ENCODE measurements at places on chromosomes 1 and 21.

GRCh38 chr1:218171302-218171893 lies 113.7 kb upstream of the RRP15 start:
- no peak for DNase-seq

GRCh38 chr1:43691871-43692815 lies 15.2 kb upstream of the ST3GAL3 start:
- DNase-seq: no peak

DNA sequence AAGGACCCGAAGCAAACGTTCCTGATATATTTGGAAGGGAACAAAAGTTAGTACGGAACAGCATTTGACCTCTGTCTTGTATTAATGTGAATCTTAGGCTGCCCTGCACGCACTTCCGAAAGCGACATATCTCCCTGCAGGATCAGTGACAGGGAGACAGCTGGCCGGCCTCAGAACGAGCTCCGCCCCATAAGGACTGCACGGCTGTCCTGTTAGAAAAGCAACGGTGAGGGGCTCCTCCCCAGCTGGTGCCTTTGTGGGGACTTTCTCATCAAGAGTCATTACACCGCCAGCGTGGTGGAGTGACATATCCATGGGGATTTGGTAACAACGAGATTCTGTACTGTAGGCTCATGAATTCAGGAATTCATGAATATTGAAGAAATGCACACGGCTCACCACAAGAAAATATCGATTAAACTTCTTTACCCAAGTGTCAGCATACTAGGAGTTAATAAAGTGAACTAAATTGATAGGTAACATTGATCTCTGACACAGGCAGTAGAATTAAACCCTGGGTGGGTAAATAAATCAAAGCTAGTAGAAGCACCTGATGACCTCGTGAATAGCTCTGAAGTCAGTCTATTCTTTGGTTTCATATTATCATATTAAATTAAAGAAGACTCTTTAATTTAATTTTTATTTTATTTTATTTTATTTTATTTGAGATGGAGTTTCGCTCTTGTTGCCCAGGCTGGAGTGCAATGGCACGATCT lies 8.1 kb upstream of the GREM2 start:
- no peak for DNase-seq

DNA sequence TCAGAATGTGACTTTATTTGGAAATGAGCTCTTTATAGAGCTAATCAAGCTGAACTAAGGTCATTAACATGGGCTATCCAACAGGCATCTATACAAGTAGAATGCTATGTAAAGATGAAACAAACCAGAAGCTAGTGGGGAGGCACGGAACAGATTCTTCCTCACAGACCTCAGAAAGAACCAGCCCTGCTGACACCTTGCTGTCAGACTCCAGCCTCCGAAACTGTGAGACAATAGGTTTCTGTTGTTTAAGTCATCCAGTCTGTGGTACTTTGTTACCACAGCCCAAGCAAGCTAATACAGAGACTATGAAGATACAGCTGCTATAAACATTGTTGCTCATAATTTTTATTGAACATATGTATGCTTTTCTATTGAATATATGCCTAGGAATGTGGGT lies 406.3 kb upstream of the CHRM3 start:
- DNase-seq: no peak

- DNase-seq: no peak
These were observed 4.6 kb downstream of the DR1 start for GRCh38 chr1:93350322-93350721.

- DNase-seq: no peak
These were observed 30.3 kb downstream of the SLX9 start for GRCh38 chr21:44969931-44970755.

- peak; percentile 28 for DNase-seq
These were observed 42.7 kb downstream of the HSD3B1 start for GRCh38 chr1:119549719-119550132.

- no peak for DNase-seq
These were observed 15.0 kb upstream of the RGS4 start for GRCh38 chr1:163054181-163054591.

GRCh38 chr1:100178091-100178490 lies at the start of gene LRRC39:
TSS of gene LRRC39 (minus strand) at chr1:100178256. CDS start at chr1:100168516, 9,740 bp downstream.
- DNase-seq: no peak

GRCh38 chr1:189962181-189962580 lies 515.5 kb downstream of the BRINP3 start:
- DNase-seq: no peak

DNA sequence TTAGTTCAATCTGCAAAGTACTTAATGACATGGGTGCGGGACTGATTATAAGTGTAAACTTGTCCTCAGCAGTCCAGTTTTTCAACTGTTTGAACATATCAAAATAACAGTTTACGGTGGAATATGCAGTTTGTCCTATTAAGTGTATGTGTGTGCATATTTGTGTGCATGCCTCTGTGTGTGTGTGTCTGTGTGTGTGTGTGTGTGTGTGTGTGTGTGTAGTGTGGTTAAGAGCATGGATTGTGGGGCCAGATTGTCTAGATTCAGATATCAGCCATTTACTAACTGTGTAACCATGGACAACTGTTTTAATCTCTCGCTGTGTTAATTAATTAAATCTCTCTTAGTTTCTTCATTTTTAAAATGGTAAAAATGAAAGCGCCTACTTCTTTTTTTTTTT lies 39.0 kb downstream of the NEXN start:
- no peak for DNase-seq

DNA sequence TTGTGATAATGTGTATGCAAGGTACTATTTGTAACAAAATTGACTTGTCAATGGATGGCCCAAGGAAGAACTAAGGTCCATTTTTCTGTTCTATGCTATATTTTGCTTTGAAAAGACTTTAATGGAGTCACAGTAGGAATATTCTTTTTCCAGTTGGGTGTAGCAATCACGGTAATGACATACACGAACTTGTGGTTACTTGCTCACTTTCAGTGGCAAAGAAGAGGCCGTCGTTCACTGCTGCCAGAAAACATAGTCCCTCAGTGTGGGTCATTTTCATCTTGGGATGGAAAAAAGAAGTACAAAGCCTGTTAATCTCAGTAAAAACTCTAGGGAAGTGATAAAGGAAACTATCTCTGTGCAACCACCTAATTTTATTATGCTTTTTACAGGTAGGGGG lies 47.8 kb upstream of the LAMC2 start:
- no peak for DNase-seq

- no peak for DNase-seq
These were observed 367.0 kb upstream of the NEGR1 start for GRCh38 chr1:72649211-72649888.

DNA sequence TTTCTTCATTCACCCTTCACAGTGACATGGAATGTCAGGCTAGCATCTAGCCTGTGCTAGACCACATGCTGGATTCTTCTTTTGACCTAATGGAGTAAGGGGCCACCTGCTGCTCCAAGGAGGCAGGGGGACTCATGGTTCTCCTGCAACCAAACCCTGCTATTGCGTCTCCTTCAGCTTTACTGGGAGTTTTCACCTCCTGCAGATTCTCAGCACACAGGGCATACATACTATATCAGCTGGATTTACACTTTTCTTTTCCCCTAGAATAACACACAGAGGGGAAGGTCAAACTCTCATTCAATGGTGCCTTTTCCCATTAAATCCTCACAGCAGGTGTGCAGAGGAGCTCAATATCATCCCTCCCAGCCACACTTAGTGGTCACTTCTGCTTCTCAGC lies 16.6 kb upstream of the AK5 start:
- no peak for DNase-seq

DNA sequence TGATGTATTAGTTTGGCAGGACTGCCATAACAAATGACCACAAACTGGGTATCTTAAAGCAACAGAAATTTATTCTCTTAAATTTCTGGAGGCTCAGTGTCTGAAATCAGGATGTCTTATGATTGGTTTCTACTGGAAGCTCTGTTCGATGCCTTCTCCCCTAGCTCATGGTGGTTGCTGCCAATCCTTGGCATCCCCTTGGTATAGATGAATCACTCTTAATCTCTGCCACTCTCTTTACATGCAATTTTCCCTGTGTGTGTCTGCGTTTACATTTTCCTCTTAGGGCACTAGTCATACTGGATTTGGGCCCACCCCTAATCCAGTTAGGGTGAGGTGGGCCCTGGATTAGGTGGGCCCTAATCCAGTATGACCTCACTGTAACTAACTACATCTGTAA lies 54.7 kb upstream of the MPC2 start:
- DNase-seq: no peak

GRCh38 chr1:93219443-93219842 lies 38.9 kb downstream of the CCDC18 start:
- no peak for DNase-seq

DNA sequence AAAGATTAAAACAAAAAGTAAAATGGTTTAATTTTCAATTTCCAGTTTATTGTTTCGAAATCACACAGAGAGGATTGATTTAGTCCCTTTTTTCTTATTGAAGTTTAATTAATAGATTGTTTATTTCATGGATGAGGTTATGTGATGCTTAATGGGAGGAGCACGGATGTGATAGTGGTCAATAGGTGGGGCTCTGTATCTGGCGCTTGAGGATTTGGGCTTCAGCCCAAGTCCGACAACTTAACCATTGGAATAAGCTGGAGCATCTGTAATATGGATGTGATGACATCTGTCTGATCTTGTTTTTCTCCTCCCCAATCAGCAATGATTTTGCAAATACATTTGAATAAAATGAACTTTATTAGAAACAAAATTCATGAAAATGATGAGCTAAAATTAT lies 169.2 kb downstream of the LYPLAL1 start:
- no peak for DNase-seq

- no peak for DNase-seq
These were observed 100.2 kb downstream of the HMCN1 start for GRCh38 chr1:185834371-185834905.

DNA sequence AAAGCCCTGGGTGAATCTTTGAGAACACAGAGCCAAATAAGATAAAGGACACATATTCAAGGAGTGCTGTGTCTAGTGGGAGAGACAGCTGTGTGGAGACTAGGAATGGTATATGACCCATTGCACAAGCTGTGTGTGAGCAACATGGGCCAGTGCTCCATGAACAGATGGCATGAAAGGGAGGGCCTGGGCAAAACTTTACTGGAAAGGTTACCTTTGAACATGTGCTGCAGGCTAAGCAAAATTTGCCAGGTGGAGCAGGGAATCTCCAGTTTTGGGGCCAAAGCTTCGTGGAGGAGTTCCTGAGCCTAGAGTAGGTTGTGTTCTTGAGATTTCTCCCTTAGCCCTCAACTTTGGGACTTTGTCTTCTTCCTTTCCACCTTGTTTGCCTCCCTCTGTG lies 446.1 kb upstream of the PROX1 start:
- no peak for DNase-seq

DNA sequence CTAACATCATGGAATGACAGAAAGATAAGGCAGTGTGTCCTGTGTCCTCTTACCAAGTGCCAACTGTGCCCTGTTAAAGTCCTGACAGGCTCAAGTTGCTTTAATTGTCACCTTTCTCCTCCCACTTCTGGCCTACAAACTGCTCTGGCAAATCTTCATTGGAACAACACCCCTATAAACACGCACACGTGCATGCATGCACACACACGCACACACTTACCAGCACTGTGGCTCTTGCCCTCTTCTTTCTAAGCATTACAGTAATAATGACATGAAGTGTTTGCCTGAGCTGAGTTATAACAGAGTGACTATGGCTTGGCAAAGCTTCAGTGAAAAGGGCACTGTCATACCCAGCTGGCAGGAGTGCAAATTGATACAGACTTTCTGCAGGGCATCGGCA lies 82.3 kb upstream of the SYT6 start:
- DNase-seq: no peak

DNA sequence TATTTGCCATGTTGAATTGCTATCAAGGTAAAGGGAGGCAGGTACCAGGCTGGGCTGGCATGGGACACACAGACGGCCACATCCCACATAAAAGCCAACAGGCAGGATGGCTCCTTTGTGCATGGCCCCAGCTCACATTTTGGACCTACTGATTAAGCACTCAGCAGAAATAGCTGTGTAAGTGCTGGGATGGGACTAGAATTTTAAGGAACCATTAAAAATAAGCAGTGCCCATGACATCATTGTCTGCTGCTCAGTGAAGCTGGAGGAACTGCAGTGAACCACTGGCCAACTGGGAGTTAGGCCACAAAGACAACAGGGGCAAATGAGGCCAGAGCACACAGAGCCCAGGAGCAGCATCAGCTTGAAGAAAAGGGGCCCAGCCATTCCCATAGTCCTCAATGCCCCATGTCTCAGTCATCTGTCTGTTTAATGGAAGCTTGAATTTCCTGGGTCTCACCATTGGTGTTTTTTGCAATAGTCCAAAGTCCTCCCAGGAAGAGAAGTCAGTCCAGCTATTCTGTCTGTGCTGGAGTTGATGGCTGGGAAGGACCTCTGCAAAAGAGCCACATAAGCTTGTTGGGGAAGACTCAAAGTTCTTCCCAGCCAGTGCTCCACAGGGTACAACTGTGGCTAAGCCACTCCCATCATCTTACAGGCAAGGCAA lies 45.3 kb upstream of the TNR start:
- no peak for DNase-seq

DNA sequence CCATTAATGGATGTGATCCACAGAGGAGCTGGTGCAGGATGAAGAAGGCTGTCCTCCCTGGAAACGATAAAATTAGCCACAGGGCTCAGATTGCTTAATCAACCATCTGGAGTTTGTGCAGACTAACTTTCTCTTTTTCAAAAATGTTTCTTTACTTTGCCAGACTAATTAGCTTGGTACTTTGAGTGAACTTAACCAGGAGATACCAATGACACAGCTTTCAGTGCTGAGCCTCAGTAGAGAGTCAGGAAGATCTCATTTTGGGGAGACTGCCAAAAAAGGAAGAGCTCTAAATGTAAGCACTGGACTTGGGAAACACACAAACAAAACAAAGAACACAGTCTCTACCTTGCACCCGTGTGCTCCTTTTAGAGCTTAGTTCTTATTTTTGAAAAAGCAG lies 248.1 kb upstream of the DEPDC1 start:
- no peak for DNase-seq

GRCh38 chr1:77288275-77288674 lies 6.5 kb downstream of the AK5 start:
- DNase-seq: no peak

GRCh38 chr1:182015360-182015759 lies 46.2 kb downstream of the ZNF648 start:
- DNase-seq: no peak

DNA sequence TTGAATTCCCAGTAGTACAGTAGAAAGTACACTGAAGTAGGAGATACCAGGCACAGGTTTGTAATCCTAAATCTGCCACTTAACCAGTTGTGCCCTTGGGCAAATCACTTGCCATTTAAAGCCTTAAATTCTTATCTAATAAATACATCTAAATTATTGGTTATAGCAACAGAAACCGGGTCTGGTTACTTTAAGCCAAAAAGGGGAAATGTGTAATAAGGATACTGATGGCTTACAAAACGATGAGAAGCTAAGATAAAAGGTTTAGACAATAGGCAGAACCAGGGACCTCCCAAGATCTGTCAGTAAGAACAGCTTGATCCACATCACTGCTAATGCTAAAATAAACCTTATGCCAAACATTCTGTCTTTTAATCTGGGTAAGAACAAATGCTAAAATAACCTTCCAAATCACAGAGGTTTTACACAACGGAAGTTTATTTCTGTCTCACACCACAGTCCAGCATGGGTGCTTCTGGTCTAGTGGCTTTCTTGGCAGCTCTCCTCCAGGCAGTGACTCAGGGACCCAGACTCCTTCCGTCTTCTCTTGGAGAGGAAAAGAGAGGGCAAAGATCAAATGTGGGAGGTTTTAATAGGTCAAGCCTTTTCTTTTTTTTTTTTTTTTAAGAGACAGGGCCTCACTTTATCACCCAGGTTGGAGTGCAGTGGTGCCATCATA lies 16.5 kb upstream of the ZMYM1 start:
- DNase-seq: no peak

GRCh38 chr21:30251781-30252180 lies 31.0 kb downstream of the KRTAP24-1 start:
- DNase-seq: no peak
